ENCODE measurements at places on chromosomes 1 and 21.

DNA sequence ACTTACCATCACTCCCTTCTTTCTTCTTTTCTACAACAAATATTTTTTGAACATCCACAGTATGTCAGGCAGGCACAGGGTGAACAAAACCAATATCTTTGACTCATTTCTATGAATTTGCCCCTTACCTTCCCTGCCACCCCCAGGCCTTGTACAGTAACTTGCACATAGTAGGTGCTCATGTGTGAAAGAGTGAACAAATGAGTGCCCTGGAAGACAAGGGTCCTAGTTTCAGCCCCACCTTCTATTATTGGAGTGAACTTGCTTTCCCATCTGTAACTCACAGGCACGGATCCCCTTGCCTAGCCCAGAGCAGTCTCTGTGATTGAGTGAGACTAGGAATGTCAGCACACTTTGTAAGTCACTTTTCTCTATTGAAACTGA lies 12.8 kb downstream of the ZDHHC18 start:
- no peak for DNase-seq

GRCh38 chr1:65066419-65066765 lies 81.6 kb upstream of the AK4 start:
- no peak for DNase-seq

GRCh38 chr1:45583666-45584350 lies at the start of gene NASP:
Gene NASP (plus strand): TSS chr1:45584041. CDS start chr1:45584147, 106 bp downstream.
- DNase-seq = peak; percentile 72

- DNase-seq = peak; percentile 51
Observed at GRCh38 chr1:221435504-221435904, 306.4 kb downstream of the DUSP10 start.

GRCh38 chr1:185238447-185238846 lies 78.6 kb downstream of the IVNS1ABP start:
- DNase-seq = no peak

GRCh38 chr1:212461916-212462660 lies 29.4 kb downstream of the NENF start:
- no peak for DNase-seq

GRCh38 chr1:229999004-229999670 lies 67.9 kb upstream of the GALNT2 start:
- no peak for DNase-seq

- no peak for DNase-seq
Observed at GRCh38 chr1:117685936-117686806, 80.3 kb downstream of the TENT5C start.

- DNase-seq = no peak
Observed at GRCh38 chr1:203671047-203671446, 44.4 kb downstream of the ATP2B4 start.

GRCh38 chr21:15552914-15553494 lies 176.8 kb upstream of the USP25 start:
- no peak for DNase-seq

DNA sequence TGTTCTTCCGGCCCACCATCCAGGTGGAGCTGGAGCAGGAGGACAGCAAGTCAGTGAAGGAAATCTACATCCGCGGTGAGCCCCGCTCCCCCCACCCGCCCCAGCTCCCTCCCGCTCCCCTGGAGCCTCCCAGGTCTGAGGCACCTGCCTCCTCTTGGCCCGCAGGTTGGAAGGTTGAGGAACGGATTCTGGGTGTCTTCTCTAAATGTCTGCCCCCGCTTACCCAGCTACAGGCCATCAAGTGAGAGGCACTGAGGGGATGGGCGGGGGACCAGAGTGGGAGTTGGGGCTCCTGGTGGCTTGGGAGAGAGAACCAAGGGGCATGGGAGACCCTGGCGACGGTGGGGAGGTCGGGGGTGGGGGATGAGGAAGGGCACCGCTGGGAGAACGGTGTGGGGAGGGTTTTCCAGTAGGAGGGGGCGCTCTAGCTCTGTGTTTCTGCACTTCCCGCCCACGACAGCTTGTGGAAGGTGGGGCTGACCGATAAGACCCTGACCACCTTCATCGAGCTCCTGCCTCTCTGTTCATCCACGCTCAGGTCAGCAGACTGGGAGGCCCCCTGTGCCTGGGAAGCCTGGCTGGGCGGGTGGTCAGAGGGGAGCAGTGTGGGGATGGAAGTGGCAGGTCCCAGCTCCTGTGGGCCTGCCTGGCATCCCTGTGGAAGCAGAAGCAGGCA lies 4.2 kb downstream of the LRRC71 start:
- no peak for DNase-seq

DNA sequence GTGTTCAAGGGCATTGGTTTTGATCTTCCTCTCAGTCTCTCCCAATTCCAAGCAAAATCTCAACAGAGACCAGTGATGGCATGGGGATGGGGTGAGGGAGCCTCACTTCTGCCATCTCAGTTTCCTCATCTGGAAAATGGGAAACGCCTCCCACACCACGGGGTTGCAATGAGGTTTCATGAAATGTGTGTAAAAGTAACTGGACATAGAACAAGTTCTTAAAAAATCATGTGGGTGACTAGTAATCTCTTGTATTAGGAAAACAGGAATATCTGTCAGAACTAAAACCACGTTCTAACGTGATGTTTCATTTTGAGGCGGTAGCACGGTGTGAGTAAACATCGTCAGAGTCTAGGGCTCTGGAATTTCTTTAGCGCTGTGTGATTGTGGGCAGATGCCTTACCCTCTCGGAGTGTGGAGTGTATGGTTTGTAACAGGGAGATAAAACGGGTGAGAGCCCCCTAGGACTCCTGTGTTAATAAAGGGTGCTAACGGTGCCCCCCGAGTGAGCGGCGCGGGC lies 55.5 kb upstream of the DNAJC6 start:
- no peak for DNase-seq

DNA sequence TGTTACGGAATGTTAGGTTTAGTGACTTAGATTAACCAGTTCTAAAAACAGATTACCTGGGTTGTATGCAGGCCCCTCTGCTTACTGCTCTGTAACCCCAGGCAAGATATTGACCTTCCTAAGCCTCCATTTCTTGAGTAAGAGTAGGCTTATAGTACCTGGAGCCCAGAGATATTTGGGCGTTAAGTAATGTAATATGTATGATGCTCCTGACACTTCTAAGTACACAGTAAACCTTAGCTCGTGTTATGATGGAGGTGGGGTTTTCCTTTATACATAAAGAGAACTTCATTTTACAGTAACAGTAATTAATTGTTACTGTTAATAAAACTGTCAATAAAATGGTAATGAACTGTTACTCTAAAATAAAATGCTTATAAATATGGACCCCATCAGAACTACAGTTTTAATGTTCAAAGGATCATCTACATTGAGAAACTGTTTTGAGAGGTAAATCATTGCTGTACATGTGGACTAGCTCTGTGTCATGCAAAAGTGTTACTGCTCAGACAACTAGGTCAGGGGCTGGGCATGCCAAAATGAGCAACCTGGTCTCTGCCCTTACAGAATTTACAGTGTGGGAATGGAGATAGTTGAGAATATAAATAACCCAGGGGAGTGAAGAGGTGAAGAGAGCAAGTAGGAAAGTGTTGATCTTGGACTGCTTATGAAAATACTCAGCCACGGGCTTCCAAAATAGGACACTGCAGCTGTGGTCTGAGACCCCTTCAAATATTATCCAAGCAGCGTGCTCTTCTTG lies 26.6 kb downstream of the LRRC8C start:
- no peak for DNase-seq

- no peak for DNase-seq
Observed at GRCh38 chr1:178023181-178023618, 53.3 kb upstream of the SEC16B start.

DNA sequence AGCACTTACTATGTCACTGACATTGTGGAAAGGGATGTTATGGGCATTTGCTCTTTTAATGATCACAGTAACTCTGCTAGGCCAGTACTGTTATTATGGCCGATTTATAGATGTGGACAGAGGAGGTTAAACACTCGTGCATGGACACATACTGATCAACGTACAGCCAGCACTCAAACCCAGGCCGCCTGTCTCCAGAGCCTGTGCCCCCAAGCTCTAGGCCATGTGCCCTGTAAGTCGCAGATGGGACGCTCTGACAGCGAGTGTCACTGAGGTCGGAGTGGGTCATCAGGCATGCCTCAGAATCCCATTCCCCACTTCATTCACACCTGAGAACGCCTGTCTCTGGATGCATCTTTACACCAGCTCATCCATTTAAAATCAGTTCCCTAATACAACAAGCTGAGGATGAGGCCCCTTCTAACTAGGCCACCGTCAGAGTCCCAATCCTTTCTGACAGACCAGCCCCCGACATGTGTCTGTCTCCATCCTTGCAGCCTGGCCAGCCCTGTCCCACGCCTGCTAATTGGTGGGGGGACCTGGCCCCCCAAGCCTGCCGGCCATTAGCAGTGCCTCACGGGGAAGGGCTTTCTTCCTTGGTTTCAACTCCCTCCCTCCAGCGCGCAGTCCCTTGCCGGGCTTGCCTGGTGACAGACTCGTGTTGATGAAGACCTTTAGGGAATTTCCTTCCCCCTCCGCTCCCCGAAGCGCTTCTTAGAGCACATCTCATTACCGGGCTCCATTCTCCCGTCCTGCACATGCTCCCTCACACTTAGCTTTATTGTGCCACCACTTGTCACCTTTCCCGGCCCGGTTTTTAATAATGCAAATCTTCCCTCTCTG lies 436.8 kb downstream of the KIF26B start:
- DNase-seq = no peak

GRCh38 chr1:212987702-212988322 lies 27.9 kb downstream of the ANGEL2 start:
- DNase-seq = no peak

DNA sequence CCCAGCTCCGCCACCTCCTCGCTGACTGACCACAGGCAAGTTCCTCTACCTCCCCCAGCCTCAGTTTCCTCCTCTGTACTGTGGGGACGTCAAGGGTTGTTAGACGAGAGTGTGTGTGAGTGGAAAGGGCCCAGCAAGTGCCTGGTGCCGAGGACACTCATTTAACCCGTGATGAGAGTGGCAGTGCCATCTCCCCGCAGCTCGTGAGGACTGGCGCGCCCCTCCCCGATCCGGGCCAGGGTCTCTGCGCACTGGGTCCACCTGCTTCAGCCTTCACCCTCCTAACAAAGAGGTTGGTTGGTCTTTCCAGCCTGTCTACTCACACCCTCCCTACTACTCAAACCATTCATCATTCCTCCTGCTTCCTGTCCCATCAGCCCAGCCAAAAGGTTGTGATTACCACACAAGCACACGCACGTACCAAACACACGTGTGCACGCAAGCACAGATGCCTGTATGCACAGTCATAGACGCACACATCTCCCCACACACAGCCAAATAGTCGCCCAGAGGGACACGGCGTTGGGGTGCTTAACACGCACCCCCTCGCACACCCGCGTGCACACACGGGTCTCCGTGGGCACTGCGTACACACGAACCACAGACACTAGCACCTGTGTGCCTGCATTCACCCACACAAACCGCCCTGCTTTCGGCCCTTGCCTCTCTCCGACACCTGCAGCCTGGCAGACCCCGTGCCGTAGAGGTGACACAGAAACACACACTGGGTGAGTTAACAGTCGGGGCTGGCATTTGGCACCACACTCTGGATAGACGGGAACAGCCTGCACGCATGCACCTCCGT lies 39.3 kb downstream of the TAS1R2 start:
- DNase-seq = no peak

- no peak for DNase-seq
Observed at GRCh38 chr1:228420968-228421826, 4.5 kb upstream of the TRIM17 start.

- DNase-seq = no peak
Observed at GRCh38 chr21:44496564-44497550, 41.5 kb downstream of the LRRC3 start.

- DNase-seq = no peak
Observed at GRCh38 chr1:29290414-29290985, 54.2 kb downstream of the PTPRU start.

DNA sequence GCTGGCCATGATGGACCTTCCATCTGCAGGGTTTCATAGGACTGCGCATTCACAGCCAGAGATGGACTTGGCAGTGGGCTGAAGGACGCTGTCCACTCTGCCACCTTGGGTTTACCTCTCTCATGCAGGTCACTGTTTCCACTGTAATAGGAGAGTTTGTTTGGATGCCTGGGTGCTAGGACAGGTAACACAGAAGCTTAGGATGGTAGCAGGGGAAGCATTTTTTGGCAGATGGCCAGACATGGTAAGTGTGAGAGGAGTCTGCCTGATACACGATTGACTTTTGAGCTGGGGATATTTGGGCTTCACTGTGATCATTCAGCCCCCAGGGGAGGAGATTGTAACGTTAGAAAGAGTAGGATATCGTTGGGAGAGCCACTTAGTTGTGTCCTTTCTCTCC lies 11.8 kb downstream of the PSEN2 start:
- no peak for DNase-seq

DNA sequence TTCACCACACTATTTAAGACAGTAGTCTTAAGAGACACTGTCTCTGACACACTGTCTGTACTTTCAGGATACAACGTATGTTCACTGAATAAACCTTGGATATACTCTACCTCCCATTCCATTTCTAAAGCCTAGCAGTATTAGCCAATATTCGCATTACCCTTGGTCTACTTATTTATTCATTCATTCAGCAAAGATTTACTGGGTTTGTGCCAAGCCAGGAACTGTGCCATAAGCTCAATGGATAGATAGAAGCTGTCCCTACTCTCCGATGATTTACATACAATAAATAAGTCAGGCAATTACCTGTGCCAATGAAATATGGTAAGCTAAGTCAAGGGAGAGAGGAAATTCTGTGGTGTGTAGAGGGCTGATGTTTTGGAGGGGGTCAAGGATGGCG lies 195.2 kb upstream of the RAB4A start:
- DNase-seq = no peak

GRCh38 chr21:27776925-27777553 lies 810.2 kb upstream of the ADAMTS5 start:
- no peak for DNase-seq

GRCh38 chr1:230166366-230167132 lies 99.5 kb downstream of the GALNT2 start:
- no peak for DNase-seq

DNA sequence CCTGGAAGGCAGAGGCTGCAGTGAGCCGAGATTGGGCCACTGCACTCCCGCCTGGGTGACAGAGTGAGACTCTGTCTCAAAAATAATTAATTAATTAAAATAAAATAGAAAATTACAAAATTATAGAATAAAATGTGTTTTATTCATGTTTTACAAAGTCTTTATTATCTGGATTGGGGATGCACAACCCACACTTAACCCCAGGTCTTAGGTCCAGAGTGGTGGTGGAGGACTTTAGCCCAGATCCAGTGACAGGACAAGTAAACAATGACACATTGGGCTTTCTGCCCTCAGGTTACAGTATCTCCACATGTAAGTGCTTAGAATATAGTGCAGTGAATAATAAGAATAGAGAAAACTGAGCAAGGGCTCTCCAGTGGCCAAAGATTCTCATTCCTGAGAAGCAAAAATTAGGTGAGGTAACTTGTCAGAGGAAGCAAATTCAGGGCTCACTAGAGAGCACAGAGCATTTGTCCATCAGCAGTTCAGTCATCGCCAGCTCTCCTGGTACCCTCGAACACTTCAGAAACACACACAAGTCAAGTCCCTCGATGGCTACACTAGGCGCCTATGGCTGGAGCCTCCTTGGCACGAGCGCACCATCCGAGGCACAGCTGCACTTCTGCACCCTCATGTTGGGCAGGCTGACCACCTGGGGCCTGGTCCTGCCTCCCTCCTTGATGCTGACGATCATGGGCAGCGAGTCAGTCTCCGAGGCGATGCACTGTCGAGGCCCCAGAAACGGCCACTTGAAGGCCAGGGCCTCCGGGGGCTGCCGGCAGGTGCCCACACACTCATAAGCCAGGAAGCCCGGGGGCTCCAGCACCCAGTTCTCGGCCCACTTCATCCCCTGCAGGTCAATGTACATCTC lies 2.6 kb downstream of the LEFTY1 start:
- no peak for DNase-seq

- no peak for DNase-seq
Observed at GRCh38 chr1:221972276-221973235, 230.7 kb upstream of the DUSP10 start.

GRCh38 chr1:198879711-198880306 lies 241.0 kb downstream of the PTPRC start:
- peak; percentile 15 for DNase-seq

All from CD14-positive monocyte (primary cell).